ENCODE measurements at places on chromosomes 3 and 15.

DNA sequence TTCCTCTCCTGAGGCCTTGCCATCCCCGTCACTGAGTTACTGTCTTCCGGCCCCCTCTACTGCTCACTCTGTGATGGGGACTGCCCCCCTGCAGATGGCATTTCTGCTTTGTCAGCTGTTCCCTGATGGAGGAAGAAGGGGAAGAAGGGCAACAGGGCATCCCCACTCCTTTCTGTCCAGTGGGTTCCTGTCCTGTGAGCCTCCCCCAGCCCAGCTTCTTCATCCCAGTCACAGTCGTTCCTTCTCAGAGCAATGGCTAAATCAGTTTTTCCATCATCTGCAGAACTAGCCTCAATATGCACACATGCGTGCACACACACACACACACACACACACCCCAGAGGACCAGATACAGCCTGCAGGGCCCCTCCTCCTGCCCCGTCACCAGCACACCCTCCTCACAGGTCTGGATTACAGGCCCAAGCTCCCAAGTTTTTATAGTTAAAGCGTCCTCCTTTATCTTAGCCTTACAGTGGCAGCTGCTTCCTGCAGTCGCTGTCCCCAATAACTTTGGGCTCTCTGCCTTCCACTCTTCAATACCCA is 21.4 kb downstream of the ALDH1L1 start:
- no peak for DNase-seq

DNA sequence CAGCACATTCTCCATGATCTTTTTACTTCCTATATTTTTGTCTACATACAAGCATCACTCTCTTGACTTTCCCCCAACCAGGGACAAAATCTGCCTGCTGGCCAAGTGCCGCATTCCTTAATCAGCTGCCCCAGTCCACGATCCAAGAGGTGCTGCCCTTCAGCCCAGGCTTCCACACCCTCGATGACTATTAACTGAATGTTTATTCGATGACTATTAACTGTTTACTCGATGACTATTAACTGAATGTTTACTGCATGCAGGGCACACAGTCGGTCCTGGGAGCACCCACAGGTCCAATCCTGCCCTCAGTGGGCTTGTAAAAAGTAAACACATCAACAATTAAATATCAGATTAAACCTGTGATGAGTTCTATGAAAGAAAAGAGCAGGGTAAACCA is 256.9 kb downstream of the ARRDC4 start:
- DNase-seq, result no peak

DNA sequence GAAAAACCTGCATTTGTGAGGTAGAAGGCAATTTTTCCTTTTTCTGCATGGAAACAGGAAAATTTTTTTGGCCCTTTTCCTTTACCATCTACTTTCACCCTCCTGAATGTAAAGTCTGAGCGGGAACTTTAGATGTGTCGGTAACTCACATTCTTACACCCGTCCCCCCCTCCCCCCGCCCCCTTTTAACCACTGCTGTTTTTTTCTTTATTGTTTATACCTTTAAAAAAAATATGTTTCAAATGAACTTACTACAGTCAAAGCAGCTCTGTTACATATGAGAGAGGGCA is 487 bp upstream of the HES1 start:
- DNase-seq, result no peak

DNA sequence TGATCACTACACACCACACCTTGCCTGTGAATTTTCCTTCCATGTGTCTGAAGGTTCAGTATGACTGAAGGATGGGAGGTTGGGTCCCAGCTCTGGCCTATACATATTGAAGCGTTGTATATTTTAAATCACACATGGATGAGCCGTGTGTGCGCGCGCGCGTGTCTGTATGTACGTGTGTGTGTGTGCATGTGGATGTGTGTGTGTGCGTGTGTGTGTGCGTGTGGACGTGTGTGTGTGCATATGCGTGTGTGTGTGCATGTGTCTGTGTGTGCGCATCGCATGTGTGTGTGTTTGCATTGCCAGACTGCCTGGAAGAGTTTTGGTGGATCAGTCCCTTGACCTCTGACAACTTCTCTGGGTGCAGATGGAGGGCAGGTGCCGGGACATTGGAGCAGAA is 45.7 kb downstream of the RPLP1 start:
- no peak for DNase-seq

DNA sequence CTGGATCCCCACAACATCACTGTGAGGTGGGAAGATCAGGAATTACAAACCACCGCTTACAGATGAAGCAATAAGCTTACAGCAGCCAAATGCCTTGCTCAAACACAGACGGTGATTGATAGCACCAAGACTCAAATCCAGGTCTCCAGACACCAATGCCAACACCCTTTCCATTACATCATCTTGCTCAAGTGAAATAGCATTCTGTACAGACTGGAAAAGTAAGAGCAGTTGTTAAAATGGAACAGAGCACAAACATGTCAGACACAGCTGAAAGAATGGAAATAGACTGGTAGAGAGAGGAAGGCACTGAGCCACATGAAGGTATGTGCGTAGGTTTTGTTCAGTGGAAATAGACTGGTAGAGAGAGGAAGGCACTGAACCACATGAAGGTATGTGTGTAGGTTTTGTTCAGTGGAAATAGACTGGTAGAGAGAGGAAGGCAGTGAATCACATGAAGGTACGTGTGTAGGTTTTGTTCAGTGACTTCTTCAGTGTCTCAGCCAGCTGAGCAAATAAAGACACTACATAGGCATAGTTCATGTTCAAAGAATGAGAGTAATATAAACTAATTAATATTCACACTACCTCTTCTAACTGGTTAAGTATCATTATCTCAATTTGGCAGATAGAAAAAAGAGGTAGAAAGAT is 15.6 kb downstream of the CLDN1 start:
- DNase-seq, result no peak

GRCh38 chr3:13483988-13484695 is 4.0 kb downstream of the HDAC11 start:
- no peak for DNase-seq

DNA sequence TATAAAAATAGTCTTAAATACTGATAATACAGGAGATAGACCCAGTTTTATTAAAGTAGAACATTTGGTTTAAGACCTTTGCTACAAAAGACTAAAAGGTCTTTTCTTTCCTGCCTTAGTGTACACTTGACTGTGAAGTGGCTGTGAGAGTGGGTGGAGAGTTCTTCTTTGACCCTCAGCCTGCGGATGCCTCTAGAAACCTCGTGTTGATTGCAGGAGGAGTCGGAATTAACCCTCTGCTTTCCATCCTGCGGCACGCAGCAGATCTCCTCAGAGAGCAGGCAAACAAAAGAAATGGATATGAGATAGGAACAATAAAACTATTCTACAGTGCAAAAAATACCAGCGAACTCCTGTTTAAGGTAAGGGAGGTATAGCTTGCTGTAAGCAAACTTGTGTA is 36.5 kb downstream of the OXNAD1 start:
- DNase-seq, result peak; percentile 67

- DNase-seq, result no peak
Measured at GRCh38 chr3:9416139-9416780, 18.8 kb downstream of the SETD5 start.

- no peak for DNase-seq
Measured at GRCh38 chr3:149781211-149781610, 11.1 kb downstream of the ANKUB1 start.

DNA sequence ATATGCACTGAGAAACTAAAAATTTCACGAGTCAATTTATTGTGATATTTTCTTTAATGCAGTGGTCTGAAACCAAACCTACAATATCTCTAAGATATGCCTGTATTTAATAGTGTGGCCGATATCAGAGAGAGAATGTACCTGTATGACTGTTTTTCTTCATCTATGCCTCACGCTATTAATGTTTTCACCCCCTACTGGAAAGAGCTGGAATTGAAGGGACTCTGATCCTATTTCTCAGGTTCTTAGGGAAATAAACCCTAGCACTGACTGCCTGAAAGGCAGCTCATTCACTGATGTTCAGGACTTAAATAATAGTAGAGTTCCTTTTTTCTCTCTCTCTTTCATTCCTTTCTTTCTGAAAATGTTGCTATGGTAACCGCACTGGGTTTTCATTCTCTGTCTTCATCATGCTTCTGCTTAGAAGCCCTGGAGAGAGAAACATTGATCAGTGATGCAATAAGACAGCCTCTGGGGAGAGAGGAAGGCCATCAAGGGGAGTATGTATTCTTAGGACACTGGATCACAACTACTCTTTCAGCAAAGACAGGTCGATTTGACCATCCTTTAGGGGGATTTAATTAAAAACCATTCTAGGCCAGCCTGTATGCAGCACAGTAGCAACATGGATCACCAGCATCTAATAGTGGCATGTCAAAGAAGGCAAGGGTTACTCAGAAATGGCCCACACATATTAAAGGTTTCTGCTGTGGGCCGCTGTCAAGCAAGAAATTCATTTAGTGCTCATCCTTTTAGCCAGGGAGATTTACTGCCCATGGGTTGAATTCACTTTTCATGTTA is 1135.7 kb downstream of the IGSF11 start:
- DNase-seq, result peak; percentile 76

DNA sequence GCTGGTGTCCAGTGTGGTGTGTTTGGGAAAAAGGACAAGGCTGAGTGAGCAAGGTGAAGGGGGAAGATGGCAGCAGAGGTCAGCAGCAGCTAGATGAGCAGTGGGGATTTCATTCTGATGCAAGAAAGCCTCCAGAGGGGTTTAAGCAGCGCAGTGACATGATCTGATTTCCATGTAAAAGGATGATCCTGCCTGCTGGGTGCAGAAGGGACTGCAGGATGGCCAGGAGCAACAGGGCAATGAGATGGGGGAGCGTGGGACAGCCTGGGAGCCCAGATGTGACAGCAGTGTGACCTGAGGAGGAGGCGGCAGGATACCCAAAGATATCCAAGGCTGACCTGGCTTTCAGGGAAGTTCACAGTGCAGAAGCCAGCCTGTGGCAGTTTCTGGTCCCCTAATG is 6.1 kb downstream of the WNT7A start:
- no peak for DNase-seq

DNA sequence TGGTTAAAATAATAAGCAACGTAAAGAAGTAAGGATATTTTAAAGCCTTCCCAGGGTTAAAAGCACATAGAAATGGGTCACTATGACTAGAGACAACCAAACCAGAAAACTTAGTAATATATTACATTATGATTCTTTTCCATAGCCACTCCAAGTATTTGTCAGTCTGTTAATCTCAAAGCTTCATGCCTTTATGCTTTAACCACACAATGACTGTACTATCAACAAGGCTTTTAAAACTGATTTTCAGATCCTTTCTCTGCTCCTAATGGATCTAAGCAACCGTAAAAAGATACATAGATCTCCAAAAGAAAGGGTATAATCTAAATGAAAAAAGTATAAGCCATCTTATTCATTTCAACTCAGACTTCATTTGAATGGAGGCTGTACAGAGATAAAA is 14.4 kb downstream of the SECISBP2L start:
- no peak for DNase-seq

GRCh38 chr3:3664935-3665334 is 134.3 kb upstream of the LRRN1 start:
- DNase-seq, result no peak

DNA sequence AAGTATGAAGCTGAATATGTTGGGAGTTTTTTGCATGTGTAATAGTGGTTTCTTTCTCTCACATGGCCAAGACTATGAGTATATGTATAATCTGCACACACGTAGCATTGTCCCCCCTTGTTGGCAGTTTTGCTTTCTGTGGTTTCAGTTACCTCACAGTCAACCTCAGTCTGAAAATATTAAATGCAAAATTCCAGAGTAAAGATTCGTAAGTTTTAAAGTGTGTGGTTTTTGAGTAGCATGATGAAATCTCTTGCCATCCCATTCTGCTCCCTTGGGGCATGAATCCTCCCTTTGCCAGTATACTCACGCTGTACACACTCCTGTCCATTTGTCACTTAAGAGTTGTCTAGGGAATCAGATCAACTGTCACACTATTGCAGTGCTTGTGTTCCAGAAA is 742.0 kb upstream of the CCDC54 start:
- DNase-seq, result no peak

GRCh38 chr3:49172551-49173041 is 1.2 kb downstream of the KLHDC8B start:
- no peak for DNase-seq

GRCh38 chr3:177427540-177427939 is 230.3 kb upstream of the TBL1XR1 start:
- no peak for DNase-seq

DNA sequence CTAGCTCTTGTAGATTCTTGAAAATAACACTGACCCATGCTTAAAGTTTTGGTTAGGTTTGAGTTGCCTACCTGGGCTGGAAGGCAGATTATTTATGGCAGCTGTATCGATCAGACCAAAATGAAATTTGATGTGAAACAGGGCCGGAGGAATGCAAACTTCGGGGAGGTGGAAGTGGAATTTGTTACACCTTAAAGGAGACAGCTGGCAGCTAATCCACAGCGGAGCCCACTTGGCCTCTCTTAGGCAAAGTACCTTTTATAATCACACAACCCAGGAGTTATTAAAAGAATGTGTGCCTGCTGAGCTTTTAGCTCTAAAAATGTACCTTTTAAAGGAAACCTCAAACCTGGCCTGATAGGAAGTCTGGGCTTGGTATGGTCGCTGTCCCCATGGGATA is 250.9 kb upstream of the TPM1 start:
- DNase-seq, result no peak

DNA sequence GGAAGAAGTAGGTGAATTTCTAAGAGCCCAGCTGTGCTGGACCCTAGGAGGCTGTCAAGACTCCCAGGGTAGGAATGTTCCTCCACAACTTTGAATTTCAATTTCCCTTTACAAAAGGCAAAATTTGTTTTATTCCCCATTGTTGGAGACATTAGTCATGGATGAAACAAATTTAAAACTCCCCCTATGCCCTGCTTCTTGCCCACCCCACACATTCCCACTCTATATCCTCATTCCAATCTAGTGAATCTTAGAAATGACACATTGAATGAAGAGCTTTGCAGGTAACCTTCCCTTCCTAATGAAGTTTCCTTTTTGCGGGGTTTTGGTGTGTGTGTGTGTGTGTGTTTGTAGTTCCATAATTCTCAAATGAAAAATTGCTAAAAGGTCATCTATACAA is 72.6 kb downstream of the CCNL1 start:
- no peak for DNase-seq

DNA sequence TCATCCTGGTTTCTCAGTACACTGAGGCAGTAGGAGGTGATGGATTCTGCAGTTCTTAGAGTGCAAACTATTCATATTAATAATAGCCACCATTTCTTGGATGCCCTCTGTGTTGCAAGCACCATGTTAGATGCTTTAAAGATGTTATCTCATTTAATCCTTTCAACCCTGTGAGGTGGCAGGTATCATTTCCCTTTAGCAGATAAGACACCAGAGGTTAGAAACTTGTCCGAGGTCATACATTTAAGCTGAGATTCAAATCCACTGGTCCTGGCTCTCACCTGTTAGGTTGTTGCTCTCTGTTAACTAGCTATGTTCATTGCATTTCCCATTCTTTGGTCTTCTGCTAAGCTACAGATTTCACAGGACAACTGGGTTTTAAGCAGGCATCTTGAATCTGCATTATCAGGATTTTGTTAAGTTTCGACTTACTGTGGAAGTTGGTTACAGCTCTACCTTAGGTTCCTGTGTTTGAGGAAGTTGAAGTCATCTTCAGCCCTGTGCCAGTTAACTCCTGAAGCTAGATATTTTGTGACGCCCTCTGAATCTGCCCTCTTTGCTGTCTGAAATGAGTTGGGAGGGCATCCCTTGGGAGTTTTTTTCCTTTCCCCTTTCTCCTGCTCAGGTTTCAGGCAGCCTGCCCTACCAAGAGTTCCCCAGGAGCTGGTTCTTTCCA is 6.4 kb downstream of the PDE8A start:
- no peak for DNase-seq

- peak; percentile 79 for DNase-seq
Measured at GRCh38 chr3:114848082-114848481, 299.0 kb downstream of the ZBTB20 start.

- no peak for DNase-seq
Measured at GRCh38 chr15:79401301-79401700, 30.8 kb upstream of the MINAR1 start.

- peak; percentile 46 for DNase-seq
Measured at GRCh38 chr3:68256635-68257223, 602.3 kb upstream of the SUCLG2 start.
